NCI-H2107 (cell line): ENCODE measurements at places on chromosomes 4 and X.
A peak's percentile ranks its signal among the peaks of the same experiment; 100 is the strongest.

DNA sequence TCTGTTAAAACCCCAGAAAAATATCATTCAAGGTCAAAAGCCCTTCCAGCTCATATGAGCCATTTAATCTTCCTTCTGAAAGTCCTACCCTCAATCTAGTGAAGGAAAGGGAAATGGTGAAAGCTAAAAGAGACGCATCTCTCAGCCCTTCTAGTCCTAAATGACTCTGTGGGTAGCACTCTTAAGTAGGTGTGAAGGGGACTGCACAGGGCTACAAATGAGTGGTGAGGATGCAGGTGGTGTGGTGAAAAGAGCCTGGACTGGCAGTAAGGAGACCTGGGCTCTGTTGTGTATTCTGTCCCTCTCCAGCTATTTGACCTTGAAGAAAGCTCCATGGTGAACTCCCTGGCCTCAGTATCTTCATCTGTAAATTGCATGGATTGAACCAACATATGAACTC lies 671.8 kb upstream of the DIPK2B start:
- no peak for DNase-seq

- DNase-seq = peak; percentile 9
Measured at GRCh38 chr4:186201535-186202230, 10.3 kb downstream of the CYP4V2 start.

GRCh38 chr4:98515470-98515809 lies 143.0 kb downstream of the TSPAN5 start:
- DNase-seq = no peak

DNA sequence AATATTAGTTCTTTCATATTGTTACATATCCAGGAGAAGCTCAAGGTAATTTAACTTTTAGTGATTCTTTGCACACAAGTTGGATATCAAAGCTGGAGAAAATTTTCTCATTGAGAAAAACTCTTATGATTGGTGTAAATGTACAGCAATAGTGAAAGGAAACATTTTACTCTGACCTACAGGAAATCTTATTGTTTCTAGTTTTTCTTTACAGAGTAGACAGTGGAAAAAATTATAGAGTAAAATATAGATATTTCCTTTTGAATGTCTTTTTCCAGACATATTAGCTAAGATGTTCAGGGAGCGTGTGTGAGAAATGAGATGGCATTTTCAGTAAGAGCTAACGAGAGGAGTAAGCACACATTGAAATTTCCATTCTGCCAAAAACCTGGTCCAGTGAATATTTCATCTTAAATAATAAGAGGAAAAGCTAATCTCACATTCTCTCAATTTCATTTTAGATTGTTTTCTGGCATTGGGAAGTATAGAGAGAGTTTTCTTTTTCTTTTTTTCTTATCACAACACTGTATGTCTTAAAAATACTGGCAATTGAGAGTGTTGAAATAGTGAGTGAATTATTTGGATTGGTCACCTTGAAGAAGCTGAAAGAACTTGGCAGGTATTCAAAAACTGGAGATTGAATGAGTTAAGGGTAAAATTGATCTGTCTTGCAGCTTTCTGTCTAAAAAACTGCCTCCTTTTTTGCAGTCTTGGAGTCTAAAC lies 15.6 kb upstream of the ATP8A1 start:
- DNase-seq = no peak

- DNase-seq = no peak
Measured at GRCh38 chr4:45353161-45353560, 626.8 kb upstream of the GNPDA2 start.

- peak; percentile 41 for DNase-seq
Measured at GRCh38 chr4:25441519-25442117, 64.6 kb downstream of the ANAPC4 start.

DNA sequence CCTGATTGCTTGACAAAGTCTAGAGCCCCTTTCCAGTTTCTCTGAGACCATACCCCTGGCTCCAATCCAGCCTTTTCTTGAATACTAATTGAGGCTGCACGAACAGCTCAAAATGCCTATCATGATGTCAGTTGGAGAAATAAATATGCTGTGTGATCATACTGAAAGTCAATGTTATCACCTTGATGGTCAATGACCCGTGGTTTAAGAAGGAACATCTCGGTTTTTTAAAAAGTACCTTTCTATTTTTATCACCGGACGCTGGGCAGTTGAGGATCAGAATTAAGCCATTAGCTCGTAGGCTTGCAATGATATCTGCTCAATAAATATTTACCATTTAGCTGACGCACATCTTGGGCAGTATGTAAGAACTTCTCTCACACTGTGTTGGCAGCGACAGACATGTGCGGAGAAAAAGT lies 852 bp upstream of the WDR44 start:
- DNase-seq = no peak

- DNase-seq = no peak
Measured at GRCh38 chr4:116636917-116637316, 448.5 kb downstream of the TRAM1L1 start.

- DNase-seq = peak; percentile 33
Measured at GRCh38 chr4:172270397-172270796, 457.2 kb downstream of the GALNTL6 start.

DNA sequence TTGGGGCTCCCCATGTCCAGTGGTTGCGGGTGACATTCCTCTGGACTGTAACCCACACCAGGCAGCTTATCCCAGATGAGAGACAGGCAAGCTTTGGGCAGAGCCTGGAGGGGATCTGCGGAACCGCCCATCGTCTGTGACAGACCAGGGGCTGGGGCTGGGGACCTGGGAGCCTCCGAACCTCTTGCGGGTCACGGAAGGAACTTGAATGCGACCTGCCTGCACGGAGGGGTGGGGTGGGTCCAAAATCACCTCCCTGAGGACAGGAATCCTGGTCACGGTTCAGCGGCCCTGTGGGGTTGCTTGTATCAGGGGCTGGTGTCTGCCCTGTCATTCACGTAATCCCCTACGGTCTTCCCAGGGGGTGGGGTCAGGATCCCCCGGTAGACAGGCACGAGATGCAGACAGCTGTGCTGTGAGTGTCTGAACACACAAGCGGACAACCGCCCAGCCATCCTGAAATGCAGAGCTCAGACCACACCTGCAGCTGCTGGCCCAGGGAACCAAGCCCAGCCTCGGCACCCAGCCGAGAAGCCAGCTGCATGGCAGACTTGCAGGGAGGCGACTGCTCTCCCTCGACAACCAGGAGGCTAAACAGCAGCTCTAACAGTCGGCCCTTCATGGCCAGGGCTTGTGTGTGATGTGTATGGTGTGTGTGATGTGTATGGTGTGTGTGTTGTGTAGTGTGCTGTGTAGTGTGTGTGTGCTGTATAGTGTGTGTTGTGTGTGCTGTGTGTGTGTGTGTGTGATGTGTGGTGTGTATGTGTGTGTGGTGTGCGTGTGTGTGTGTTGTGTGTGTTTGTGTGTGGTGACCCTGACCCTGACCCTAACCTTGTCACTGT lies 105.9 kb upstream of the ADRA2C start:
- DNase-seq = no peak

- no peak for DNase-seq
Measured at GRCh38 chrX:68114573-68115129, 318.6 kb downstream of the OPHN1 start.

- DNase-seq = no peak
Measured at GRCh38 chrX:10165580-10166247, 8.9 kb downstream of the CLCN4 start.

- no peak for DNase-seq
Measured at GRCh38 chrX:152638443-152638904, 779 bp downstream of the GABRQ start.

GRCh38 chr4:102218656-102219055 lies 126.6 kb downstream of the SLC39A8 start:
- no peak for DNase-seq

DNA sequence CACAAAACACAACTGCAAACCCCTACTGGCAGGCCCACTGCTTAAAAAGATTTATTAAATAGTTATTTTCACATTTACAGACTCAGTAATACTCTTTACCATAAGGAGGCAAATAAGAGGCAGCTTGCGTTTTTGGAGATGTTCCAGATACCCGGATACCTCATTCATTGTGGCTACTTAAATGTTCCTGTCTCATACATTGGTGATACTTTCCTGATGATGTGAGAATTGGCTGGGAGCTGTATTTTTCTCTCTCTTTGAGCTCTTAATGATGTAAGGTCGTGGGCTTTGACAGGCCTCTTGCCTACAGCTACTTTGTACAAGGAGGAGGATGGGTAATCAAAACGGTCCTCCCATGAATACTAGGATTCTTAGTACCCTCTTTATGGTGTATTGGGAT lies 101.5 kb downstream of the AKAP4 start:
- no peak for DNase-seq

- DNase-seq = no peak
Measured at GRCh38 chr4:105550641-105551040, 1.8 kb upstream of the ARHGEF38 start.

- no peak for DNase-seq
Measured at GRCh38 chr4:123562994-123563750, 166.6 kb downstream of the SPRY1 start.

- DNase-seq = no peak
Measured at GRCh38 chrX:112341598-112341997, 259.0 kb upstream of the TRPC5 start.

DNA sequence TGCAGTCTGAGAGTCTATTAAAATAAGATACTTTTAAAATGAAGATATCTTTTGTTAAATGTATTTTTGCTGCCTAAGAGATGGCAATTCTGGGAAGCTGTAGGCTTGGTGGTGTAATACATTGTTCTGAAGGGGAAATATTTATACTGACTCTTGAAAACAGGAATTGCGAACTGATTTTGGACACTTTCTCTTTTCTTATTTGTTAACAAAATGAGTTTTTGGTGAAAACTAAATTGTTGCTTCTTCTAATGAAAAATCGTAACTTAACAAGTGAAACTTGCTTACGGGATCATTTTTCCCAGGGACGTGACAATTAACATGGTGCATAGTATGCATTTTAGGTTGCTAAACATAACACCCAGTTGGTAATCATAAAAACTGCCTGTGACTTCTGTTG lies 71.0 kb downstream of the RAPGEF2 start:
- no peak for DNase-seq

- DNase-seq = no peak
Measured at GRCh38 chrX:145654486-145654885, 163.1 kb upstream of the SLITRK2 start.

GRCh38 chrX:133543654-133544053 lies 128.4 kb upstream of the GPC4 start:
- DNase-seq = no peak

DNA sequence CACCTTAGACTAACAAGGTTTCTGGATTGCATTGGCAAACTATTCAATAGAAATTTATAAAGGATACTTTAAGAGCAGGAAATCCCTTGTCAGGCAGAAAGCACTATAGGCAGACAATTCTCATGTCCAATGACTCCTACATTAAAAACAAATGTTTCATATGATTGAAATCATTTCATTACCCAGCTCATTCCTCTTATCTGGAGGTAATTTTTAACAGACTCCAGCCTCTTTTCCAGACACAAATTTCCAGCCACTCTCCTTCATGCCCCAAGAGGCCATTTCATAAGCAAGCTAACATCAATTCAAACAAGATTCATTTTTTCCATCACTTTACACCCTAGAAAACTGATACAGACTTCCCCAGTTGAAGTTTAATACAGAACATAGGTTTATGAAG lies 495.1 kb upstream of the FRG1 start:
- no peak for DNase-seq

DNA sequence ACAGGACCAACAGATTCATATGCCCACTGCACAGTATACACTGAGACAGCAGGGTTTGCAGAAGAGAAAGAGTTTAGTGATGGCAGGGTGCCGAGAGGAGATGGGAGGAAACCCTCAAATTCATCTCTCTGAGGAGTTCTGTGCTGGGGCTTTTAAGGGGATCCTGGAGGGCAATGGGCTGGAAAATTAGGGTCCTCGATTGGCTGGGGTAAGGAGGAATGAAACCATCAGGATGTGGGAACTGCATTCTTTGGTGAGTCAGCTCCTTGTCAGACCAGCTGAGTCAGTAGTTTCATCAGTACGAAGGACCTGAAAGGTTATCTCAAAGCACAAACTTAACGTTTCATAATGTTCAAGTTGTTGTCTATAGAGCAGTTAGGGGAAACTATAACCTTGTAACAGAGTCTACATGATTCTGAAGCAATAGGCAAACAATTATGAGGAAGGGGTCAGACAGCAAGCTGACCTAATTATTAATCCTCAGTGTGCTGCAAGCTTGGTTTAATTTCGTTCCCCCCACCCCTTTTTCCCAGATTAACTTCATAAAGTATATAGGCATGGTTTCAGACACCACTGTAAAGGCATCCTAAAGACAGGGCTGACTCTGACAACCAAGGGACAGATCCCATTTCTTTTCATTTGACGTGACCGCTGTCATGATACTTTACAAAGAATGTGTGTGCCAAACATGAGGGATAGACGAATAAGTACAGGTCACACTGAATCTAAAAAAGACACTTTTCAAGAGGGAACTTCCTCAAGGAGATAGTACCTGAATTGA lies 1.5 kb upstream of the MSMO1 start:
- no peak for DNase-seq

DNA sequence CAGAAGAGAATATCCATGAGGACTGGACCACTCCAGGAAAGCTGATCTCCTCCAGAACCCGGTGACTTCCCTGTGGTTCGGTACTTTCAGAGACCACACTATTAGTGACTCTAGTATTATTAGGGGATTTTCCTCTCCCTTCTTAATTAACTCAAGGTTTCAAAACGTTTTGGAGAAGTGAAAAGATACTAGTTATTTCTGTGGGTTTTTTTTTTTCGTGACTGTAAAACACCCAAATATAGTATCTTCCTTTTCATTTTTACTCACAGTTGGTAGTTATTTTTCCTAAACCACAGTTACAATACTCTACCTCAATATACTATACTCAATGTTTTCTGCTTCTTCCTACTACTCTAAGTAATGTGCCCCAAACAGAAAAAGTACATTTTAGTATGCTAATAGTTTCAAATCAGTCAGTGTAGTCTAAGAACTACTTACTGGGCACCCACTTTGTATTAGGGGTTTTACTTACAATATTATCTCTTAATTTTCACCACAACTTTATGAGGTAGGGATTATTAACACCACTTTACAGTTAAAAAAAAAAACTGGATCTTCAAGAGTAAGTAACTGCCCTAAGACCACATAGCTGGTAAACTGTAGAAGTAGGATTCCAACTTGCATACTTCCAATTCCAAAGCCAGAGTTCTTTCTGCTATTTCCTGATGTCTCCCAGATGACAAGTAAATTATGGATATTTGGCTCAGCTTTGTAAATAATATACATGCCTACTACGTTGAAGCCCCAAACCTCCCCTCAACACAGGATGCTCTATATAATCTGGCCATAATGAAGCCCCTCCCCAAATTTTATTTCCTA lies 45.0 kb downstream of the SLC9A7 start:
- no peak for DNase-seq

GRCh38 chr4:22510750-22511149 lies 5.1 kb downstream of the ADGRA3 start:
- DNase-seq = no peak

DNA sequence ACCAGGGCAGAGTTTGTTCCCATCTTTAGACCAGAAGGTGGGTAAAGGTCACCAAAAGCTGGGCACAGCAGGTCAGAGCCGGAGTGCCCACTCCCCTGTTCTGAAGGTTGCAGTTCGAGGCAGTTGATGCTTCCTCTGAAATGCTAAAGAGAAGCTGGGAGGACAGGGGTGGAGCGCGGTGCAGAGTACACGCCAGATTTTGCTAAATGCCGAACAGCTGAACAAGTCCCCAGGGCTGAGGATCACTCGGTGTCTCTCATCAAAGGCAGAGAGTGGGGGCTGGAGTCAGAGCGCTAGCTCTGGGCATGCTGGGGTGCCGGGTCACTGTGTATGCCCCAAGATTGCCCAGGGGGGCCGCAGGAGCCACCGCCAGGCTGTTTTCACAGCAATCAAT lies 197.0 kb downstream of the BCOR start:
- DNase-seq = peak; percentile 19

GRCh38 chr4:23122666-23123400 lies 430.1 kb downstream of the GBA3 start:
- no peak for DNase-seq
